ENCODE measurements at places on chromosomes 7 and 10. TPM values are rescaled to one million over a fixed set of nuclear protein-coding genes. Genes with fewer than 3 reads are reported as not detected.

The TSPAN12 gene
- 0.72 TPM for total RNA-seq

The HOXA2 gene
- not detected for total RNA-seq

The ARHGAP22 gene
- total RNA-seq, result 7.6 TPM

The RPS24 gene
- total RNA-seq, result 1,652 TPM

The EMX2 gene
- not detected for total RNA-seq

The PRRT4 gene
- total RNA-seq, result 1.8 TPM

The PLXNA4 gene
- 9.2 TPM for total RNA-seq

The PLEKHS1 gene
- not detected for total RNA-seq

The NEURL1 gene
- total RNA-seq, result not detected

The ARHGEF35 gene
- total RNA-seq, result 0.65 TPM

The RBAK gene
- 7.9 TPM for total RNA-seq

The ZNF680 gene
- total RNA-seq, result 17.9 TPM

The HMX2 gene
- total RNA-seq, result not detected

The HOGA1 gene
- total RNA-seq, result 0.72 TPM

The RBP4 gene
- total RNA-seq, result 2.1 TPM

The VWC2 gene
- total RNA-seq, result not detected

The YKT6 gene
- total RNA-seq, result 109 TPM

The OR2A5 gene
- not detected for total RNA-seq

The AFAP1L2 gene
- total RNA-seq, result 2.5 TPM

The MYO1G gene
- not detected for total RNA-seq

The HYAL4 gene
- total RNA-seq, result not detected

The ZNF853 gene
- 1.1 TPM for total RNA-seq

The LRIT1 gene
- total RNA-seq, result not detected

Data from cardiac atrium fibroblast (primary cell).